WTC11 (cell line): ENCODE measurements at places on chromosomes 7 and 10. TPM values are rescaled to one million over a fixed set of nuclear protein-coding genes. Genes with fewer than 3 reads are reported as not detected.

The CTTNBP2 gene
- total RNA-seq: 19.1 to 22.1 TPM (median 20.5 TPM) in 3 replicates

The RBM20 gene
- 0.37 to 0.52 TPM (median 0.41 TPM) in 3 replicates for total RNA-seq

The SNCG gene
- 8.4 to 14.3 TPM (median 12.0 TPM) in 3 replicates for total RNA-seq

The CPN1 gene
- total RNA-seq: 0.42 to 0.69 TPM (median 0.66 TPM) in 3 replicates

The MRM2 gene
- total RNA-seq: 33.6 to 38.9 TPM (median 34.7 TPM) in 3 replicates

The MPP7 gene
- 7.7 to 9.8 TPM (median 9.1 TPM) in 3 replicates for total RNA-seq

The CDK14 gene
- 35.0 to 57.9 TPM (median 38.3 TPM) in 3 replicates for total RNA-seq

The CFAP43 gene
- 0.42 to 0.69 TPM (median 0.44 TPM) in 3 replicates for total RNA-seq

The ZNF488 gene
- 7.1 to 8.7 TPM (median 8.0 TPM) in 3 replicates for total RNA-seq

The PAPSS2 gene
- 22.1 to 30.4 TPM (median 29.7 TPM) in 3 replicates for total RNA-seq

The KLF6 gene
- total RNA-seq: 25.4 to 27.9 TPM (median 27.3 TPM) in 3 replicates

The GGCT gene
- 95.4 to 106 TPM (median 101 TPM) in 3 replicates for total RNA-seq

The CNPY1 gene
- total RNA-seq: 0.09 TPM in 2 of 3 replicates, not detected in the other

The SFXN4 gene
- 23.8 to 25.9 TPM (median 24.0 TPM) in 3 replicates for total RNA-seq

The IQUB gene
- total RNA-seq: 0.62 to 0.77 TPM (median 0.71 TPM) in 3 replicates

The TNS3 gene
- total RNA-seq: 28.3 to 37.7 TPM (median 29.6 TPM) in 3 replicates

The OR2A12 gene
- total RNA-seq: not detected in 3 replicates
